ENCODE measurements at places on chromosomes 1 and 21.

DNA sequence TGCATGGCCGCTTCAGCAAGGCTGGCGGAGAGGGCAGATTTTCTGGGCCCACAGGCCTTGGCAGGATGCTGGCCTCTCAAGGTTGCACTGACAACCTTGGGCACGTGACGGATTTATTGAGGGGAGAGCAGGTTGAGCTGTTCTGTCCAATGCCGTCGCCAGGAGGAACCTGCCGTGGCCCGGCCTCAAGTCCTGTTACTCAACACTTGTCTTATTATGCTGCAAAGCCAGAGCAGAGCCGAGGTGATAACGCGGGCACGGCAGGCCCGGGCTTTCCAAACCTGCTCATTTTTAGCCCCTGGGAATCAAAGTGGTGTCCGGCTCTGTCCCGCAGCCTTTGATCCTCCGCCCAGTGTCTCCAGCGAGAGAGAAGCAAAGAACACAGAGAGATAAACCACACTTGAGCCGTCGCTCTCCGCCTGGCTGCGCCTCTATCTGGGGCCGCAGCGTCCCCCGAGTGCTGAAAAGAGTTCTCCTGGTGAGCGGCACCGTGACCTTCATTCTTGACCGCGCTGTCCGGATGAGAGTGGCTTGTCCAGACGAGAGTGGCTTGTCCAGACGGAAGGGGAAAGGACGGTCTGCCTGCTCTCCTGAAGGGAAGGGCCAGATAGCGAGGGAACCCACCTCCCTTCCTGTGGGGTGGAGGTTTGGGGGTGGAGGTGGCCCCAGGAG lies 162.3 kb upstream of the ARHGEF16 start:
- no peak for DNase-seq

GRCh38 chr1:23646091-23646490 lies 45.5 kb upstream of the RPL11 start:
- DNase-seq = no peak

DNA sequence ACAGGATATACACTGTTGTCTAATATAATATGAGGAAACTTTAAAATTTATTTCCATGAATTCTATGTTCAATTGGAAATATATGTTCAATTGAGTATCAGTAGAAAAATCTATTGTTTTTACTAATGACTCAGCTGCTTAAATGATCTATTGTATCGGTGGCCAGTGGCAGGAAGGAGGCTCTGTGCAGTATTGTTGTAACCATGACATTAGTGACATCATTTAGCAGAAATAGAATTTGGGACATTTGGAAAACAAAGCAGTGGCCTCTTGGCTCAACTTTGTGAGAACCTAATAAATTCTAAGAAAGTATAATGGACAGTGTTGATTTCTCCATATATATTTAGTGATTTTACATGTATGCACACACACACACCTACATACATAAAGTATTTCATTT lies 257.4 kb downstream of the PDE4B start:
- DNase-seq = no peak

DNA sequence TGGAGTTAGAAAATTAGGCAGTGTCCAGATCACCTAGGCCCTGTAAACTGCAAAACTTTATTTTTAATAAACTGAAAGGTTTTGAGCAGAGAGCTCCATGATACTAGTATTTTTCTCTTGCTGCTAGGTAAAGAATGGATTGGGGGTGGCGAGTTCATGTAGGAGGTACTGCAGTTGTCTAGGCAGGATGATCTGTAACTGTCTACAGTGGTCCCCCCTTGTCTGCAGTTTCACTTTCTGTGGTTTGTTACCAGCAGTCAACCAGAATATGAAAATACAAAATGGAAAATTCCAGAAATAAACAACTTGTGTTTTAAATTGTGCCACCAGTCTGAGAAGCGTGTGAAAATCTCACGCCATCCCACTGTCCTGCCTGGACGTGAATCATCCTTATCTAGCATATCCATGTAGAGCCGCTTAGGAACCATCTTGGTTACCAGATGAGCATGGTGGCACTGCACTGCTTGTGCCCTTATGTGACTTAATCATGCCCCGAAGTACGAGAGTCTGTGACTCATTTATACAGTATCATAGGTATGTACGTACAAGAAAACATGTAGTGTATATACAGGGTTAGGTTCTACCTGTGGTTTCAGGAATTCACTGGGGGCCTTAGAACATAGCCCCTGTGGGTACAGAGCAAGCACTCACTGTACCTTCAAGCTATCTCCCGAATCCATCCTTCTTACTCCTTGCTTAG lies 94.2 kb downstream of the AHCTF1 start:
- no peak for DNase-seq

DNA sequence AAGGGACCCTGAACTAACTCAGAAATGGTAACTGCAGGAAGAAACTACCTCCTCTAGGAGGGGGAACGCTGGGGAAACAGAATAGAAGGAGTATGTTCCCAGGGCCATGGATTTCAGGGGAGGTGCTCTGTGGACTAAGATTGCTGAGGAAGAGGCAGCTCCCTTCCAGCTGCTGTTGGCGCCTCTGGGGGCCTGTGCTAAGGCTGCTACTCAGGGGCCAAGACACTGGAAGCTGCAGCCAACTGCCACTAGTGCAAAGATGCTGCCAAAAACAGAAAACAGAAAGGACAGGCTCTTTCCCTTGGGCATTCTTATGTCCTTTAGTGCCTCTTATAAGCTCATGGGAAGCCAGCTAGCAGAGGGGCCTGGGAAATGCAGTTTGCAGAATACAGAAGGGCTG lies 58.0 kb upstream of the SGIP1 start:
- no peak for DNase-seq

GRCh38 chr1:197284966-197285365 lies 16.9 kb downstream of the CRB1 start:
- DNase-seq = no peak

DNA sequence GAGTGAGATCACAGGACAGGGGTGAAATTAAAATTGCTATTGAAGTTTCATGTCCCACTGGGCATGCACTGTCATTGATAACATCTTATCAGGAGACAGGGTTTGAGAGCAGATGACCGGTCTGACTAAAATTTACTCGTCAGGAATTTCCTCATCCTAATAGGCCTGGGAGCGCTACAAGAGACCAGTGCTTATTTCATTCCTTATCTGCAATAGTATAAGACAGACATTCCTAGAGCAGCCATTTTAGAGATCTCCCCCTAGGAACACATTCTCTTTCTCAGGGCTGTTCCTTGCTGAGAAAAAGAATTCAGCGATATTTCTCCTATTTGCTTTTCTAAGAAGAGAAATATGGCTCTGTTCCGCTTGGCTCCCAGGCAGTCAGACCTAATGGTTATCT lies 181.4 kb upstream of the ETV3 start:
- DNase-seq = no peak

- DNase-seq = no peak
Observed at GRCh38 chr1:93967306-93967705, 58.1 kb upstream of the GCLM start.

DNA sequence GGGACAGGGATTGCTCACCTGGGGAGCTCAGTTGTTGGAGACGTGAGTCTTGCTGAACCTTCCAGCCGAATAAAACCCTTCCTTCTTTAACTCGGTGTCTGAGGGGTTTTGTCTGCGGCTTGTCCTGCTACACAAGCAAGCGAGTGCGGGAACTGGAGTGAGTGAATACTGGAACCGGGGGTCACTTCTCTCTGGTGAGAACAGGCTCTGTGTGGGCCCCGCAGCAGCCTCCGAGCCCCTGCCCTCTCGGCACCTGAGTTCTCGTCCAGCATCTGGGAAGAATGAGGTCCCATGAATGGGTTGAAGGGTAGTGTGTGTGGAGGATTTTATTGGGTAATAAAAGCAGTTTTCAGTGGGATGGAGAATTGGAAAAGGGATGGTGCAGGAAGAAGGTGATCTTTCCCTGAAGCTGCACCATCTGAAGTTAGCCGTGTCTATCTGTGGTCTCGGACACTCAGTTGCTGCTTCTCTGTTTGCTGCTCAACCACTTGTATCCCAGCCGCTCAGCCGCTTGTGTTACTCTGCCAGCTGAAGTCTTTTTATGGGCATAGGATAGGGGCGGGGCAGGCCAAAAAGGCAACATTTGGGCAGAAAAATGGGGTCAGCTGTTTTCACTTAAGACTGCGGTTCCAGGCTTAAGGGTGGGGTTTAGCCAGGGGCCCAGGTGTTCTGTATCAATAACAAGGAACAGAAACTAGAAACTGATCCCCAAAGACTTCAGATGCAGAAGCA lies 450.6 kb upstream of the CAMK1G start:
- no peak for DNase-seq

DNA sequence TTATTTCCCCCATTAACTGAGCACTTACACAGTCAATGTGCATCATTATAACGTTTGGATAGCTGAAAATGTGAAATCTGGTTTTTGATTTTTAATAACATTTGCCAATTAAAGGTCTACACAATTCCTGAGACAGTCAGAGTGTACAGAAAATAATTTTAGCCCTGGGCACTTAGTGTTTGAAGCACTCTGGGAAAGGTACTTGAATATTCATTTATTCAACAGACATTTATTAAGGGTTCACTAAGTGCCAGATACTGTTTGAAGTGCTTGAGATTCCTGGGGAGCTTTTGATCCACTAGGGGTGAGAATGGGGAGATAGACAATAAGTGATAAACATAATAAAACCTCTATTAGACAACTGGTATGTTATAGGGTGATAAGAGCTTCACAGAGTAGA lies 141.8 kb downstream of the DISC1 start:
- no peak for DNase-seq

DNA sequence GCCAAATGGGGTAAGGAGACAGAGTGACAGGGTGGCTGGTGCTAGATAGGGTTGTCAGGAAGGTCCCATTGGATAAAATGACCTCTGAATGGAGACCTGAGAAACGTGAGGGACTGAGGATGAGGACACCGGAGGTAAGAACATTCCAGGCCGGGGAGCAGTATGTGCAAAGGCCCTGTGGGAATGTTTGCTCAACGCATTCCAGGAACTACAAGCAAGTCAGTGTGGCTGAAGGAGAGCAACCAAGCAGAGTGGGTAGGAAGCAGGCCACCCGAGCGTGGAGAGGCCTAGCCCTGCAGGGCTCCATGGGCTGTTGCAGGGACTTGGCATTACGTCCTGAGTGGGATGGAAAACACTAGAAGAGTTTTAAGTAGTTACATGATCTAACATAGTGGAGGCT lies 185.6 kb downstream of the ZBTB18 start:
- DNase-seq = no peak

- DNase-seq = no peak
Observed at GRCh38 chr1:99771513-99771918, 5.1 kb upstream of the FRRS1 start.

- no peak for DNase-seq
Observed at GRCh38 chr1:60813071-60813470, 269.3 kb upstream of the NFIA start.

- DNase-seq = no peak
Observed at GRCh38 chr1:244296447-244296846, 155.3 kb downstream of the ADSS2 start.

DNA sequence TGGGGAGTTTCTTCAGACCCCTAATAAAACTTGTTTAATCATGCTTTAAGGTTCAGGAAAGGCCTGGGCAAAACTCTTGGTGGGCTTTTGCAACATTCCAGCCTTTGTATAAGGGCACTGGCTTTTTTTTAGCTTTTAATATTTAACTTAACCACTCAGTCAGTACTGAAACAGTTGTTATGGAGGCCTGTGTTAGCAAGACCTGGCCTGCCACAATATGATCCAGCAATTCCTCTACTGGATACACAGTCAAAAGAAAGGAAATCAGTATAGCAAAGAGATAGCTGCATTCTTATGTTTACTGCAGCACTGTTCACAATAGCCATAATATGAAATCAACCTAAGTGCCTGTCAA lies 75.1 kb upstream of the COG2 start:
- DNase-seq = no peak

- no peak for DNase-seq
Observed at GRCh38 chr1:121443001-121443540, 258.3 kb downstream of the SRGAP2C start.

- DNase-seq = no peak
Observed at GRCh38 chr21:46195595-46196195, 11.4 kb upstream of the SPATC1L start.

DNA sequence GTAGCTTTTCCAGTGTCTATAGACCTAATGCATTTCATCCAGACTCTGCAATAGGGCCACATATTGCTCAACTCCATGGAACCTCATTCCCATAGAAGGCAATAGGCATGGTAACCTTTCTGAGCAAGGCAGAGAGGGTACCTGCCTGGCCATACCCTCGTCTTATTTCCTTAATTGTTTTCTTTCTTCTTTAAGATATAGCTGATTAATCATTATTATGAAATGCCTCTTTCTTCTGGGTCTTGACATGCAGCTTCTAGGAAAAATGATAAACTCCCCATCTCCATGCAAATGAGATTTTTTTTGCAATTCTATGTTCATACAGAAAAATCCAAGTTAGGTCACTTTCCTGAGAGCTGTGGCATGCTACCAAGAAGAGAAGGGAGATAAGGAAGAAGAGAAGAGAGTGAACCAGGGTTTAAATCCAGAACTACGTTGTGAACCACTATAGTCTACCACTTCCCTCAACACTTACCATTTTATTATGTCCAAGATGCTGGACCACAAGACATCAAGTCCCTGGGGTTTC lies 33.0 kb upstream of the IL20 start:
- no peak for DNase-seq

GRCh38 chr1:159839116-159839849 lies 12.6 kb downstream of the SLAMF8 start:
- no peak for DNase-seq

All from Daoy (cell line).